ENCODE measurements at places on chromosomes 1 and 21. TPM values are rescaled to one million over a fixed set of nuclear protein-coding genes. Genes with fewer than 3 reads are reported as not detected.

- DNase-seq: no peak
Observed at GRCh38 chr1:220347654-220348175, 75.5 kb upstream of the RAB3GAP2 start.

LYPD8 gene
- total RNA-seq: not detected

SLC9C2 gene
- not detected for total RNA-seq

- DNase-seq: no peak
Observed at GRCh38 chr1:176285996-176286395, 78.9 kb upstream of the COP1 start.

PCP4 gene
- total RNA-seq: 1.2 TPM

APCS gene
- not detected for total RNA-seq

SRGAP2B gene
- total RNA-seq: 26.2 TPM

GRCh38 chr1:9320520-9321479 is 28.1 kb downstream of the SPSB1 start:
- no peak for DNase-seq

RYR2 gene
- 2.3 TPM for total RNA-seq

DNA sequence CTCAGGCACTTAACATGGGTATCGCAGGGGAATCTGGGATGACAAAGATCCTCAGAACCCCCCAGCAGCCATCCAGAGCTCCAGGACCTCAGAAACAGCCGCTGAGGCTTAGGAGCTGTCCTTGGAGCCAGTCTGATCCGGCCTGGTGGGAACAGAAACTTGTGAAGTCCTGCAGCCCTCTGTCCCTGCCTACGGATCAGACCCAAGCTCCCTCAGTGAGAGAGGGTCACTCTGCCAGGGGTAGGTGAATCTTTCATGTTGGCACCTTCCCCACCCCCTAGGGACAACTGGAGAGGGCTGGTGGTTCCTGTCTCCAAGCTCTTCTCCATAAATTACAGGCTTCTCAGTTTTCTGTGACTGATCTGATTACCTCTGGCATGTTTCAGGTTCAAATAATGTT is 122.3 kb downstream of the TLR5 start:
- no peak for DNase-seq

GRCh38 chr1:200960948-200961340 is 62.6 kb downstream of the KIF21B start:
- DNase-seq: no peak

Data from muscle of leg (tissue), 16 donors.